ENCODE measurements at places on chromosomes 12 and 14.

GRCh38 chr14:85762526-85762925 is 232.6 kb downstream of the FLRT2 start:
- DNase-seq, result no peak

DNA sequence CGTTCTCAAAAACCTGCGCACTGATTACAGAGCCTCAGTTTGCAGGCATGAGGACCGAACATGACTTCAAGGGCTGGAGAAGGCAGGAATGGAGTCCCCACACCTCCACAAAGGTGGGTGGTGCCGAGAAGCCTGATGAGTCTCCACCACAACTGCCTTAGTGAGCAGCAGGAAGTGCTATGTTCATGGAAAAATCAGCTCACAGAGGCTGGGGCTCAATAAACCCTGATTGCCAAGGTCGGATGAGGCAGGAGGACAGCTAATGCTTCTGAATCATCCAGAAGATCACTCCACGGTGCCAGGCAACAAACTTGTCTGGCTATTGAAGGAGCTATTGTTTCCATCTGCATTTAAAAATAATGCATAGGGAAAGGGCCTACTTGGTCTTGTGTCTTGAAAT is 31.1 kb downstream of the APPL2 start:
- DNase-seq, result no peak

DNA sequence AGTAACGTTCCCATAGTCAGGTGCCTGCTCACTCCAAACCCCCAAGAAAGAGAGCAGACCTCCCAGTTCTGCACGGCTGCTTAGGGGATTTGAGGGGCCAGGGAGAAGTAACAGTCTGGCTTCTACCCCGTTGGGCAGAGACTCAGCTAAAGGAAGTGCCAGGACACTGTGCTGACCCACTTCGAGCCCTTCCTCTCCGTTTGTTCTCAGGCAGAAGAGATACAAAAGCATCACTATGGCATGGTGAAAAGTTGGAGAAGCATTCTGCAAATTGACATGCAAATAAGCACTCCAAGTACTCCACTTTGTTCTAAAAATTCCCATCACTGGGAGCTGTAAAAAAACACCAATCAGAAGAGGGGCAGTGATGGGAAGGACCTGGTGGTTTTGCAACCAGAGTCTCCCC is 239.1 kb downstream of the EGLN3 start:
- DNase-seq, result no peak

- no peak for DNase-seq
These were observed 842 bp downstream of the OAS2 start for GRCh38 chr12:112979041-112979680.

DNA sequence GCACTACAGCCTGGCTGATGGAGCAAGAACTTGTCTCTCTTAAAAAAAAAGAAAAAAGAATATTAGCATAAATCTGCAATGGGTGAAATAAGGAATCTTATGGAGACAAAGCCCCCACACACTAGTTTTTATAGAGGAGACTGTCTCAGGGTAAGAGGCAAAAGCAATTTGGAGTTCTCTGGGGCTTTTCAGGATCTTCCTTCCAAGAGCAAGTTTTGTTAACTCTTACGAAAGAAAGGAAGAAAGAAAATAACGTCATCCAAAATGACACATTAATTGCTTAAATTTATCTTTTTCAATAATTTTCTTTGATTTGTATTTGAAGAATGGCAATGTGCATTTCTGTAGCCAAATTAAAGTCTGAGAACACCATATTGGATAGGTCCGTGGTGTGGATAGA is 3.8 kb downstream of the PDE6H start:
- DNase-seq, result no peak

DNA sequence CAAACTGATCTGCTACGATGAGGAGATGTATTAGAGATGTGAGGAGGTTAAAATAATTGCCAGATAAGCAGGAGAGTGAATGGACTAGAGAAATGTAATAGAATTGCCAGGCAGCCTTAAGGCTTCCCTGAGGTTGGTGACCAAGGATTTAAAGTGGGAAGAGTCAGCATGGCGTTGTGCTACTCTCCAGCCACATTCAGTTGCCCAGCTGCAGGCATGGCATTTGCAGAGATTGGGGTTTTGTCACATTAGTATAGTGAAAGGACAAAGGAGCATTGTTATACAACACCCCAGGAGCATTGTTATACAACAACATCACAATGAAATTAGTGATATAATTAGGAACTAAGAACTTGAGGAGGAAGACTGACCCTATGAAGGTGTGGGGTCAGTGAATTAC is 31.7 kb downstream of the MARK3 start:
- DNase-seq, result no peak

DNA sequence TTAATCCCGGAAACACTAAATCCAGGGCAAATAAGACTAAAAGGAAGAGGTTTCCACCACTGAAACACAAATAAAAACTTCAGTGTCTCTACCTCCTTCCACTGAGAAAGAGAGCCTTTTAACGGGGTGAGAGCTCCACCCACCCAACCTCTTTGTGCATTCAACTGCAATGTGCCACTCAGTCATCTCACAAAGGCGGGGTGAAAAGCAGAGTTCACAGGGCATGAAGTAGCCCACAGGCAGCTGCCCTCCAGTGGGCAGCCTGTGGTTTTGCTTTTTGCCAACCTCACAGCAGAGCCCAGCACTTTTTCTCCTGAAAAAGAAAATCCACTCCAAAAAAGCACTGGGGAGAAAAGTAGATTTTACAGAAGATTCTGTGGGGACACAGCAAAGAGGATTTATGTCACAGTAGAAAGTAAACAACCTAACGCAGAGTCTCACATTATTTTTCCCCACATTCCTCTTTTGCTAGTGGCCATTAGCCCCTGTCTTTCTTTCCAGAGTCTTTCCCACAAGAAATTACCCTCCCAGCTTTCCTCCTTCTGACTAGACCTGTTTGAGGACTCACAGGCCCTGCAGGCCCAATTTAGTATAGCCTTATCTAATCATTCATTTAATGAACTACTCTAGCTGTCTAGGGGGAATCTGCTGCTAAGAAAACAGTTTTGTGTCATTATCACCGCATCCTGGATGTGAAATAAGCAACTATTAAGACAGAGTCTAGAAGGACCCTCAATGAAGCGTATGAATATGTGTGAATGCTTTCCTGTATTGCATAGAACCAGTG is 753.8 kb upstream of the FOXG1 start:
- peak; percentile 78 for DNase-seq

DNA sequence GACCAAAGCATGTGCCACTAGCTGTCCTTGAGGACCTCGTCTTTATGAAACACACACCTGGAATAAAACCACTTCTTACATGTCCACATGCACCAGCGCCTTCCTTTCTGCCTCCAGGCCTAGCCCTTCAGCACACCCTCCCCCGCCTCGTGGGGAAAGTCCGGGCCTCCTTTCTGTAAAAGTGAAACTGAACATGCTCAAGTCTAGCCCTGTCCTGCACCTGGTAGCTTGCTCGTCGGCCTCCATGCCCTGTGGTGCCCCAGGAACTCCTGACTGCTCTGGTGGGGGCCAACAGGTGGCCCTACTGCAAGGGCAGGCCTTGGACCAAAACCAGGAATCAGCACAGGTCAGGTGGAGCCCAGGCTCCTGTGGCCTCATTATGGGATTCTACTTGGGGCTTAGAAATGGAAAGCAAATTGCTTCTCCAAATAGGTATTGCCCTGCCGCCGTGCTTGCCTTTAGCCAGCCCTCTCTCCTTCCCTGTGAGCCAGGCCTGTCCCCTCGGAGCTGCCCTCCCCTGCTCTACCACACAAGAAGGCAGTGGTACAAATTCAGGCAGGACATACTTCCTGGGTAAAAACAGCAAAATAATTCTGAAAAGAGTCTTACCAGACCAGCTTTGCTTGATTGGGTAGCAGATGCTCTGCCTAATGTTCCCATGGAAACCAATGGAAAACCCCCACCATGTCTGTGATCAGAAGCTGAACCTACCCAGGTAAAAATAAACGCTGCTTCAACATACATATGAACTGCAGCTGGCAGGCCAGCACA is 43.5 kb downstream of the ERH start:
- DNase-seq, result peak; percentile 45

- DNase-seq, result no peak
These were observed 52.2 kb upstream of the BICDL1 start for GRCh38 chr12:119936705-119937311.

DNA sequence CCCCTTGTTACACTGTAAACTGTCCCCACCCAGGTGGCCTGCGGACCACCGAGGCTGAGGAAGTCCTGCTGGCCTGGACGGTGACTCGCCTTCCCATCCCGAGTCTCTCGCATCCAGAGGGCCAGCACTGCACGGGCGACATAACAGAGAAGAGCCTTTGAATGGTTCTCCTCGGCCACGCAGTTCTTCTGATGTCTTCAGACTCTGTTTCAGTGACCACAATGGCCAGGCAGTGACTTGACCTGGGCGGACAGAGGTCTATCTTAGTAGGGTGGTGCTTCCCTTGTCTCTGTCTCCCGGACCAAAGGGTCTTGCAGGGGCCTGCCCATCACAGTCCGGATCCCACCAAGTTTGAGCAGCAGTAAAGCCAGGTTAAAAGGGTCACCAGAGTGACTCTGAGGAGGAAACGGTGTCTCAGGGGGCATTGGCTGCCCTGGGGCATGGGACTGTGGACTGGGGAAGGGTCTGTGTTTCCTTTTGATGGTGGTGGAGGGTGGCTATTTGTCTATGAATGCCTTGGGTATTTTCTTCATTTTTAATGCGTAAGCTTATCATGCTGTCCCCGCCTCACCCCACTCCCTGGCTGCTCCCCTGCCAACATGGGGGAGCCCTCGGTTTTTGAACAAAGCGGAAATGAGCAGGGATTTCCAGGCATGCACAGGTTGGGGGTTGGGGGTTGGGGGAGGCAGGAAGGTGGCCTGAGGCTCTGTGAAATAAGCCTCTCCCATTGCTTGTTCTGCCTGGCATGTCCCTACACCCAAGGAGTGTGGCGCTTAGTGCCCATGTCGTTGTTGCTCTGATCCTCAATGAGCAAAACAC is 10.3 kb downstream of the KRT85 start:
- no peak for DNase-seq

DNA sequence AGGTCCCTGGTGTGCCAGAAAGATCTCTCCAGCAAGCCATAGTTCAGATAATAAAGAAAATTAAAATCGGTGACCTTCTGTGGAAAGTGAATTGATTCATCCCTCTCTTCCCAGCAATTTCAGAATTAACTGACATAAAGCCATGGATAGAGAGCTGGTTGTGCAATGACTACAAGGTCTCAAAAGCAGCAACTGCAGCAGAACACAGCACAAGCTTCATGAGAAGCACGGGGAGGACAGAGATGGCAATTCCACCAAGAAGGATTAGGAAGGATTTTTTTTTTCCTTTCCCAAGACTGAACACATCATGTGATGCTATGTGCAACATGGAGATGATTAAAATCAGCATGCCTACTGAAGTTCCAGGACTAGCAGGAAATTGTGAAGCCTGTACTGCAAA is 154.9 kb upstream of the PLEKHG7 start:
- DNase-seq, result no peak

- DNase-seq, result peak; percentile 52
These were observed 194.2 kb downstream of the GXYLT1 start for GRCh38 chr12:41950455-41950854.

DNA sequence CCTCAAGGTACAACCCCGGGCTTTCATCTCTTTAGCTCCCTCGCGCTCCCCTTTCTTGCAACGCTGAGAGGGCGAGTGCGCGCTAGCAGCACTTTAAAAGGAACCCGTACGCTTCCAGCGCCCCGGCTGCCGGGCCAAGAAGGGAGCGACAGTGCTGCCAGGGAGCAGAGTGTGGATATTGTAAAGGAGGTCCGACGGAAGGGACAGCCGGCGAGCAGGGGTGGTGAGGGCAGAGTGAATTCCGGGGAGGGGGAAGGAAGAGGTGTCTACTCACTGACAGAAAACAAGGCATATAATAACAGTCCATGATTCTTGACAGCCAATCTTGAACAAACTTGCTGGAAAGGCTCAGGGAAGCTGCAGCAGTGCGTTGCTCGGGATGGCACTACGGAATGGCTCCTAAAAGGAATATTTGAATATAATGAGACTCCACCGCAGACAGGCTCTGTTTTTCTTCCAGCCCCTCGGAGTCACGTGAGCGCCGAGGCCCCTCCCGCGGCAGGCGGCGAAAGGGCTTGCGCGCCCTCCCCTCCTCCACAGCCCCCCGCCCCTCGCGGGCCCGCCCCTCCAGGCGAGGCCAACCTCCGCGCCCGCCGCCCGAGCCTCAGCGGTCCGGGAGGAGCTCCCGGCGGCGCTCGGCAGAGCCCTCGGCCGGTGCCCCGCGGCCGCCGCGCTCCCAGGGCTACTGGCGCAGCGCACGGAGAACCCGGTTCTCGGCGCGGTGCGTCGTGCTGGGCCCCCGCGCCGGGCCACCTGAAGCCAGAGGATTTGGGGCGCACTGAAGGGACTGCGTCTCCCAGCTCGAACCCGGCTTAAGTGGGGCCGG is 3.4 kb downstream of the BMP4 start:
- peak; percentile 88 for DNase-seq

- no peak for DNase-seq
These were observed 5.6 kb downstream of the AACS start for GRCh38 chr12:125070661-125071390.

DNA sequence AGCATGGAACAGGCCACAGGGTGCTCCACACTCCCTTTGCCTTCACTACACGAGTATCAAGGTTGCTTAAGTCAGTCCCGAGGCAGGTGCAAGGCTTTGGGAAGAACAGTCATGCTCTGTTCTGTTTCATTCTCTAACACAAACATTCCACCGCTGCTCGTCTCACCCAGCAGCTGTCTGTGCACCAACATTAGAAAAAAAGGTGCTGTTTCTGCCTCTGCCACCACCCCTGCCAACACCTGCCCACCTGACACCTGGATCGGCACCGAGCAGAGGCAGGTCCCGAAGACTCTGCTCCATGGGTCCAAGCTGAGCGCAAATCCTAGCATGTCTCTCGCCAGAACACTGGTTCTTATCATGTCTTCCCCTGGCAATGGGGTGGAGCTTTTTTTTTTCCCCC is 347.7 kb downstream of the TMEM132D start:
- peak; percentile 51 for DNase-seq

- DNase-seq, result no peak
These were observed 3.6 kb downstream of the VDR start for GRCh38 chr12:47901063-47901717.

DNA sequence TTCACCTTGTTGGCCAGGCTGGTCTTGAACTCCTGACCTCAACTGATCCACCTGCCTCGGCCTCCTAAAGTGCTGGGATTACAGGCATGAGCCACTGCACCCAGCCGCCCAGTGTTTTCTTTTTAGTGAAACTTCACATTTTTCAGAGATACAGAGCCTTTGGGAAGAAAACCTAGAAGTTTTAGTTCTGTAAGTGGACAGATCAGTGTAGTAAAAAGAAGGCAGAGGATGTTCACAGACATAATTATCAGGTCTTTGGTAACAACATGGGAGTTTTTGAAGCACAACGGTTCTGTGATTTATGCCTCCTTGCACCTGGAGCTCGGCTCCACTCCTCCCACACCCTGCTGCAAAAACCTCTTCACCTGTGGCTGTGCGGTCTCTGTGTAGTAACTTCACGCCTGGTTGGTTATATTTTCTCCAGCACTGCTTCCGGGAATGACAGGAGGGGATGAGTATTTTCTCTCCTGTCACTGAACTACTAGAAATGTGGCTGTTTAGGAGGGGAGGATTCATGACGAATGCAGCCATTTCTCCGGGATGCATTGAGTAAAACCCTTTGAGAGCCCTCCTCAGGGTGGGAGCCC is 67.0 kb downstream of the ARF6 start:
- DNase-seq, result peak; percentile 97

DNA sequence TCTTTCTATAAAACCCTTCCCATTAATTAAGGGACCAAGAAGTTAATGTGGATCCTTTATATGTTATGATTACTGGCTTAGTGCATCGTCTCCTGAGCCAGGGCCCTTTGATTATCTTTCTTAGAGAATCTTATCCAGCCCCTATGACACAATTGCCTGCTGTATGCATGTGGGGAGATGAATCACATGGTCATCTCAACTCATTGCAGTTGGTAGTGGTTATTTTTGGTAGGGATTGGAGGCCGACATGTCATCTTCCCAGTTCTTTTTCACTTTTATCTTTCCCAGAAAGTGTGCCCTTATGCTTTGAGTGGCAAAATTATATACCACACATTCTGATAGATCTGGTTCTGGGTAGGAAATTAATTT is 26.0 kb downstream of the ZNF664 start:
- no peak for DNase-seq
